ENCODE measurements at places on chromosomes 6 and 20.
A peak's percentile ranks its signal among the peaks of the same experiment; 100 is the strongest.

- no peak for DNase-seq
These were observed 2.0 kb downstream of the KCNK16 start for GRCh38 chr6:39320363-39320984.

DNA sequence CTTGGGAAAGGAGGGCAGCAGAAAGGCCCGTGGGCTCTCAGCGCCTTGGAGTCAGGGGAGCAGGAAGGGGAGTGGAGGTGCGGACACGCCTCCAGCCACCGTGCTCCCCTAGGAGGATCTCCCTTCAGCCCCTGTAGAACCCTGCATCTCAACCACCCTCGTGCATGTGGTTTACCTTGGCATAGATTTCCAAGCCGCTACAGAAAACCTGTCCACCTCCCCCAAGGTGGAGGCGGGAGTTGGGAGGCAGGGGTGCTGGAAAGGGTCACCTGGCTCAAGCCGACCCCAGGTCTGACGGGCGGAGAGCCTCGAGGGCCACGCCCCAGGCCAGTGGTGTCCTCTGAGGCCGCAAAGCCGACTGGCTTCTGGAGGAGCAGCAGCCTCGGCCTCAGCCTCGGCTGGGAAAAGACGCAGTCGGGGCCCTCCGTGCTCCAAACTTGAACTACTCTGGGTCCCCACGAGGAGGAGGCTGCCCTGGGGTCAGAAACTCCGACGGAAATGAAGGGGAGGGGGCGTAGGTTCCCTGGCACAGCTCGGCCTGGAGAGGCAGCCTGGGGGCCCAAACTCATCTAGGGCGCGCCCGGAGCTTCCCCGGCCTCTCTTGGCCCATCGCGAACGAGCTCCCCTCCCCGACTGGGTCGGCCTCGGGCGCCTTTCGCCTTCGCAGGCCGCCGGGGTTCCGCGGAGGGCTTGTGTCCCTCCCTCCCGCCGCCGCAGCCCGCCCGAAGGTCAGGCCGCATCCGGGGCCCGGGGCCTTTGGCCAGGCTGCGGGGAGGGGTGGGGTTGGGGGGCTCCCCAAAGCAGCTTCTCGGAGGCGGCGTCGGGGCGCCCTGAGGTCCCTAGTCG, 6.3 kb upstream of the FOXF2 start:
- no peak for DNase-seq

- no peak for DNase-seq
These were observed 200 bp downstream of the ZBTB22 start for GRCh38 chr6:33317419-33317668.

DNA sequence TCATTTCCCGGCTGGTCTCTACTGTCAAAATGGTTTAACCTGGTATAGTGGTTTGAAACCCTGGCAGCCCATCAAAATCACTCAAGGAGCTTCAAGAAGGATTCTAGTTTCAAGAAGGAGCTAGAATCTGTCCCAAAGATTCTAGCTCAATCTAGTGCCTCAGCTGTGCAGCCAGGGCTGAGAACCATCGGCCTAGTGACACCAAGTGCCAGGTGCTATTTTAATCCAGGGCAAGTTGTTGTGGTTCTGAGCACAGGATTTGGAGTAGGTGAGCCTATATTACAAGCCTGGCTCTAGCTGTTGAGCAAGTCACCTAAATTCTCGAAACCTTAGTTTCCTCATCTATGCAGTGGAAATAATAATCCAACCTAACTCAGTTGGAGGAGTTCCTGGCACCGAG, 3.7 kb downstream of the MOCS1 start:
- DNase-seq = no peak

GRCh38 chr6:24064106-24064505, 61.9 kb upstream of the NRSN1 start:
- peak; percentile 22 for DNase-seq

DNA sequence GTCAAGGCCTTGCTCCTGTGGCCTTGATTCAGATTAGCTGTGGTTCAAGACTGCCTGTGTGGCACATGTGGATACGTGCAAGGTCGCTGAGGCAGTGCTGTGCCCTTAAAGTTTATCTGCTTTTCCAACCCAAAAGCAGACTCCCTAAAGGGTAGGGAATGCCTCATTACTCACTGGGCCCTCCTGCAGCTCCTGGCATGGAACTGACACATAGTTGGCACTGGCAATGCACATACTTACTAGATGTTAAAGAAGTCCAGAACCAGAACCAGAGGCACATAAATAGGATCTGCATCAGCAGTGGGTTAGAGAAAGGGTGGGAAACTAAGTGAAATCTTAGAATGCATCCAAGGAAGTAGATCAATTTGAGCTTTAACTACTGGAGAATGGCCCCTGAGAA, 90.6 kb upstream of the MLN start:
- no peak for DNase-seq

- DNase-seq = no peak
These were observed 162.9 kb downstream of the C6orf118 start for GRCh38 chr6:165146456-165146855.
